Kidney (tissue), 22 donors: ENCODE measurements at places on chromosomes 12 and 14. TPM values are rescaled to one million over a fixed set of nuclear protein-coding genes. Genes with fewer than 3 reads are reported as not detected.
A peak's percentile ranks its signal among the peaks of the same experiment; 100 is the strongest.

ACSS3 gene
- 21.2 TPM for total RNA-seq

CLEC4C gene
- total RNA-seq: not detected

LRTM2 gene
- not detected for total RNA-seq

KRT5 gene
- 0.69 TPM for total RNA-seq

GPR162 gene
- 5.0 TPM for total RNA-seq

NPFF gene
- total RNA-seq: not detected

DNAH10 gene
- 0.28 TPM for total RNA-seq

COL2A1 gene
- not detected for total RNA-seq

OLR1 gene
- total RNA-seq: 6.7 TPM

- DNase-seq: no peak
Observed at GRCh38 chr12:14540801-14541462, 26.8 kb downstream of the PLBD1 start.

DNA sequence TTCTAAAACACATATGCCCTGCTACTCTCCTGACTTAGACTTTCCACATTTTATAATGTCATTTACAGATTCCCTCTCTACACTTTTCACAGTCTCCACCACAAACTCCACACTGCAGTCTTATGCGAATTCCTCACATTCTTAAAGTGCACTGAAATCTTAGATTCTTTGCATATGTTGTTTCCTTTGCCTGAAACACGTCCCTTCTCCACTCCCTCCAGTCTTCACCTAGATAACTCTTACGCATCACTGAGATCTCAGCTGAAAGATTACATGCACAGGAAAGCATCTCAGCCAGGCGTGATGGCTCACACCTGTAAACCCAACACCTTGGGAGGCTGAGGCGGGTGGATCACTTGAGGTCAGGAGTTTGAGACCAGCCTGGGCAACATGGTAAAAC, 3.8 kb upstream of the ARHGAP9 start:
- DNase-seq: peak; percentile 34

- no peak for DNase-seq
Observed at GRCh38 chr12:14216405-14217294, 148.8 kb upstream of the ATF7IP start.

GRCh38 chr12:123903301-123904065, 69.1 kb downstream of the CCDC92 start:
- no peak for DNase-seq

GRCh38 chr12:47648056-47648579, 57.7 kb downstream of the RPAP3 start:
- DNase-seq: no peak

GRCh38 chr12:28611115-28611435, 420.8 kb downstream of the CCDC91 start:
- peak; percentile 36 for DNase-seq

- no peak for DNase-seq
Observed at GRCh38 chr12:41653386-41654326, 465.5 kb downstream of the PDZRN4 start.

DNA sequence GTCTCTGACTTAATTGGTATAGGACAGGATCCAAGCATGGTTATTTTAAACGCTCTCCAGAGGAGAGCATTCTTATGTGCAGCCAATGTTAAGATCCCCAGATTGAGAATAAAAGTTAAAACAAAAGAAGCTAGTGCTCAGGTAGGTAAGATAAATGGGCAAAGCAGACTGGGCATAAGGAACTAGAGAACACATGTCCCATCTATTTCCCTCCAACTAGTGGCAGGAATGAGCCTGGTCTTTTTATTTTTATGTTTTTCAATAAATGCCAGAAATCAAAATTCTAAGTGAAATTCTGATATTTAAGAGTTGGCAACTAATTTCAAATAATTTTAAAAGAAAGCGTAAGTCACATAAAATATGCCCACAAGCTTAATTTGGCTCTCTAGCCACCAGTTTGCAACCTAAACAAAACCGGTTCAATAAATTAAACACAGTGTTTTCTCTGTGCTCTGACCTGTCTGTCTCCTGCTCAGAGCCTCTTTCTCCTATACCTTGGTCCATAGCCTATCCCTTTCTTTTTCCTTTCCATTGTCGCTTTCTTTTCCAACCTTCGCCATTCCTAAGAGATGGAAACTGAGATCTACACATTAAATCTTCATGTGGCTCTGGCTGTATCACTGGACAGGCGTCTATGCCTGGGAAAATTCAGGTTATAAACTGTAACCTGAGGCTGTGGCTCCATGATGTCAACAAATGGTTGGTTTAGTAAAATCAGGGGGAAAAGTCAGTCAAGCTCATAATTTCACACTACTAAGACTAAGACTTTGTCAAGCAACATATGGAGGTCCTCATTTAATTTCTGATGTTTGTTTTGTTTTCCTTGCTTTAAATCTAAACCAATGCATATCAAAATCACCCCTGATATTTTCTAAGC, 5.5 kb downstream of the SLC38A1 start:
- peak; percentile 70 for DNase-seq

DNA sequence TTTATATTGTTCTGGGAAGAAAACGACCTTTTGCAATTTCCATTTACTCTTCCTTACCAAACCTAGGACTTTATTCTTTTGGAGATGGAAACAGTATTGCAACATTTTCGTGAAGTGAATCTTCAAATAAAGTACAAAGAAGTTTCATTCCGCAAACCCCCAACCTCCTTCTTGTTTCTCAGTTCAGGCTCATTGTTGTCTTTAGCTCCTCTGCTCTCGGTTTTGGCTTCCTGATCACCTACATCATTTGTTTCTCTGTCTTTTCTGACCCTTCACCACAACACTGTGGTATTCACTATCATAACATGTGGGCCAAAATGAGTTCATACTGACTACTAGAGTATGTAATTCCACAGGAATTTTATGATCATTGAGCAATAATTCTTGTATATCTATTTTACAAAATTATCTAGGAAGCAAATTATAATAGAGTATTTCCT, 266.8 kb downstream of the ADAMTS20 start:
- DNase-seq: no peak

DNA sequence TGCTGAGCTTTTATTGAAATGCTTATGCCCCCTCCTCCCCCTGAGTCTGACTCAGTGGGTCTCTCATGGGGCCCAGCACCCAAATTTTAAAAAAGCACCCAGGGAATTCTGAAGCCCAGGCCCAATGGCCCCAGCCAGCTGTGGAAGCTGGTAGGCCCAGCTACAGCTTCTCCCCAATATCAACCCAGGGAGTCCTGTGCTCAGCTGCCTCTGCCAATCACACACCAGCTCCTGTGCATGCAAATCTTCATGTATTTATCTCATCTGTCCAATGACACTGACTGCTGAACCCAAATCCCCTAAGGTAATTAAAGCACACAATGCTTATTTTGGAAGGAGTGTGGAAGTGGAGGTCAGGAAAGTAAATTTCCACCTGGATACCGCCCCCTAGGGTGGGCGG, 76.3 kb downstream of the CCDC88C start:
- DNase-seq: no peak

DNA sequence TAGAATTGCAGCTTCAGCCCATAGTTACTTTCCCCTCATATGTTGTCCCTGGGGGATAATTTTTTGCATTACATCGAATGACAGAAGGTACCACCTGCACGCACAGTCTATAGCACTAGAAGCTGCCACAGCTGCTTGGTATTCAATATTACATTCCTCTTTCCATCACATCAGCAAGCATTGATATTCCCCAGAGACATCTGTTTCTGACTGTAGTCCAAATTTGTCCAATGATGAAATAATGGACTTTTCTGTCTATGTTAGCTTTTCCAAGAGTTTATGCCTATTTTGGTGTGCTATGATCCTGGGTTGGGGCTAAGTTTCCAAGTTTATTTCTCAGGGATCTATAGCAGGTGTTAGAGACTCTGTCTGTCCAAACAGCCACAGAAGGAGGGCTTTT, 335.4 kb downstream of the LRIG3 start:
- no peak for DNase-seq

- peak; percentile 88 for DNase-seq
Observed at GRCh38 chr12:67355428-67356379, 86.5 kb downstream of the CAND1 start.

DNA sequence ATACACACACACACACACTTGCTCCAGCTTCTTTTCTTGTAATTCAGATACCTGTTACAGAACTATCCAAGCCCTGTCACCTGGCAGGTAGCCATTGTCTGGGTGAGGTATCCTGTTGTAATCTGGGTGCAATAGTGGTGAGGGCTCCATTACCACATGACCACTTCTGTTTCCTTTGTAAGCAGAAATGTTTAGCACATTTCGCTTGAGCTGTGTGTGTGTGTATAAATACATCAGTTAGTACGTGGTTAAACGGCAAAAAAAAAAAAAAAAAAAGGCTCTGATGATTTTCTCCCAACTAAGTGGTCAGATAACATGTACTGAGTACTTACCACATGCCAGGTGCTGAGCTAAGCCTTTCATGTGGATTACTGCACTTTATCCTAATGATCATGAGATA, 129.3 kb upstream of the SSTR1 start:
- DNase-seq: no peak

DNA sequence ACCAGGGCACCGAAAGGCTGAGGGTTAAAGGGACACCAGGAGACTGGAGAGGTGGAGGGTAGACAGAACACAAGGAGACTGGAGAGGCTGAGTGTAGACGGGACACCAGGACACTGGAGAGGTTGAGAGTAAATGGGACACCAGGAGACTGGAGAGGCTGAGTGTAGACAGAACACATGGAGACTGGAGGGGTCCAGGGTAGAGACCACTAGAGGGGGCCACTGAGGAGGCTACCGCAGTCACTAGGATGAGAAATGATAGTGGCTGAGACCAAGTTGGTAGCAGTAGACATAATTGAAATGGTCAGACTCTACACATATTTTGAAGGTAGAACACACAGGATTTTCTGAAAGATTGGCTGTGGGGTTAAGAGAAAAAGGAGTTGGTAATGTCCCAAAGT, 68.2 kb downstream of the PAH start:
- DNase-seq: no peak

DNA sequence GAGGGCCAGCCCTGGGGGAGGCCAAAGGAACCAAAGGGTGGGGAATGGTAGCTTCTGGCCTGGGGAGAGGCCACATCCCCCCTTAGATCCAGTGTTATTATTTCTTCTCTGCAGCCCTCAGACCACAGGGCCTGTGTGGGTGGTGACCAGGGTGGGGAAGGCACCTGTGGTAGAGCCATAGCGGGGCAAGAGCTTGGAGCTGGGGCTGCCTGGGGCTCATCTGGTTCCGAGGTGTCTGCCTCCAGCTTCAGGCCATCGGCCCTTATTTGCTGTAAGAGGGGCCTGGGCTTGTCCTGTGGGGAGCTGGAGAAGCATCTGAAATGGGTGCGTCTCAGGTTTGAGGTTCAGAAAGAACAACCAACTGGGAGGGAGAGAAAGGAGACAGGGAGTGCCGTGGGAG, 2.1 kb upstream of the B3GNT4 start:
- no peak for DNase-seq

- DNase-seq: no peak
Observed at GRCh38 chr14:51684760-51685159, 33.0 kb downstream of the FRMD6 start.

DNA sequence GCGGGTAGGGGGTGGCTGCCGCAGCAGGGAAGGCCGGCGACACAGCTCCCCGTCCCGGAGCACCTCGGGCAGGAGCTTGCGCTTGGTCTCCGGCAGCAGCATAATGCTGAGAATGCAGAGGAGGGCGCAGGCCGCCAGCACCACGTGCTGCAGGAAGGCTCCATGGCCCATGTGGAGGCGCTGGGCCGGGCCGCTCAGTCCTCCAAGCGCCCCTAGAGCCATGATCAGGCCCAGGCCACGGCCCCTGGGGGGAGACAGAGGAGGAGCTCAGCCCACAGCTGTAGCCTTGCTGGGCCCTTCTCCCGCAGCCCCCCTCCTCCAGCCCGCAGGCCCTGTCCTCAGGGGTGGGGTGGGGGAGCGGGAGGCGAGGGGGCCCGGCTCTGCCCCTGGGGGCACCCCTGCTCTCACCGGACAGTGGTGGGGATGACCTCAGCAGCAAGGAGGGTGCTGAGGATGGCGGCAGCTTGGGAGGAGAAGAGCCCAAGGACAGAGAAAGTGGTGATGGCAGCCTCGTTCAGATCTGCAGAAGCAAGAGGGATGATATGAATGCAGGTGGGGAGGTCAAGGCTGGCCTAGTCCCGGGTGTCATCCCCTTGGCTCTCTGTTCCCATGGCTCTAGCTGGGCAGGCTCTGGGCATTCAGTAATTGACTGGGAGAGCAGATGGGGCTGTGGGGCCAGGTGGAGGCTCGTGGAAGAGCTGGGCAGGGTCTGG, 5.8 kb downstream of the SLC22A17 start:
- DNase-seq: no peak

- DNase-seq: no peak
Observed at GRCh38 chr12:31622038-31622437, 31.1 kb upstream of the DENND5B start.

DNA sequence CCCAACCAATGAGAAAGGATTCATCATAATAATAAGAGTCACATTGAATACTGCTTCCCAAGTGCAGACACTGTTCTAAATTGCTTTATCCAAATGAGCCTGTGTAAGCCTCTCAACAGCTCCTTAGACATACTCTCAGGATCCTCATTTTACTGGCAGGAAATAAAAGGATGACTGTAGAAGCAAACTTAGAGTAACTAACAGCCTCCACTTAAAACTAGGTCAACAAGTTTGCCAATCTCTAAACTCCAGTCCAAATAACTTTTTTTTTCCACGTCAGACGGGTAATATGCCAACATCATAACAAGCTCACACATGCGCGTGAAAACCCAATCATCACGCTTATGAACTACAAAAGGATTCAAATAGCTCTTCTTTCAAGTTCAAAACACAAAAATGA, 15.3 kb upstream of the DPF3 start:
- DNase-seq: no peak

DNA sequence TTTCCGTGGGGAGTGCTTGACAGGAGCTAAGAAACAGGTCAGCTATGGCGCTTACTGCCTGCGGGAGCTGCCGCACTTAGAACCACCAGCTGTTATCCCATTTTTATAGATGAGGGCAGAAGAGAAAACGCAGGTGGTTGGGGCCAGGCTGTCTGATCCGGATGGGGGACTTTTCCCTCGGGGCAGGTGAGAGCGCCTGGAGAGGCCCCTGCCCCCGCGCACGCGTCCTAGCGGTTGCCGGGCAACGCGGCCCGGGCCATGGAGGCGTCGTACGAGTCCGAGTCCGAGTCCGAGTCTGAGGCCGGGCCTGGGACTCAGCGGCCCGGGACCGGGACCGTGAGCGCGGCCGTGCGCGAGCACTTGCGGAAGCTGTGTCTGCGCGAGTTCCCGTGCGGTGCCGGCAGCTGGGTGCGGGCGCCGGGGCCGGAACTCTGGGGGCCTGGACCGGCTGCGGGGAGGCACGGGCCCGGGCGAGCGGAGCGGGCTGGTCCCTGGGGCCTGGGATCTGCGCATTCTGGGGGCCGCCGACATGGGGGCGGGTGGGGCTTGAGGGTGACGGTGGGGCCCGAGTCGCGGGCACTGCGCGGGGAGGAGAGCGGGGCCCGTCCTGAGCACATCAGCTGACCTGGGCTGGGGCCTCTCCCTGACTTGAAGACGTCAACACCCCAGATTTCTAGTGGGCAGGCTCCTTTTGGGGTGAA, at the start of gene LRRC43:
Gene LRRC43 (plus strand): TSS at position 237 of the 701 bp plus-strand sequence. CDS start 22 bp downstream, at position 259.
- DNase-seq: peak; percentile 79
